Right ventricle myocardium superior (tissue), 1 donor: ENCODE measurements at places on chromosomes 4 and X.

DNA sequence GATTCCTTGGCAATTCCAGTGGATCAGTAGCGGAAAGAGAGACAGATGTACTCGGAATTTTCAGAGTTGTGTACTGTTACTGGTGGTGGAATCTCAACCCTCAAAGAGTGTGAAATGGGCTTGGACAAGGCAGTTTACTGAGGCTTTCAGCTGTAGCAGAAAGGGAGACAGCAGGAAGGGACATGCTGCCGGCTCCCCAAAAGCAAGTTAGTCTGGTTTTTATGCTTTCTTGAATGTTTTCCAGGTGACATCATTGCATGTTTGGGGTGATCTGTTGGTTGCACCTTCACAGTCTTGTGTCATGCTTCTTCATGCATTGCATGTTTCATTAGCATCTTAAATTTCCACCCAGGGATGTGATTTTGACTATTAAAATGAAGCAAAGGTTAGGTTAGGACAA is 1282.2 kb downstream of the ADGRL3 start:
- DNase-seq, result no peak

DNA sequence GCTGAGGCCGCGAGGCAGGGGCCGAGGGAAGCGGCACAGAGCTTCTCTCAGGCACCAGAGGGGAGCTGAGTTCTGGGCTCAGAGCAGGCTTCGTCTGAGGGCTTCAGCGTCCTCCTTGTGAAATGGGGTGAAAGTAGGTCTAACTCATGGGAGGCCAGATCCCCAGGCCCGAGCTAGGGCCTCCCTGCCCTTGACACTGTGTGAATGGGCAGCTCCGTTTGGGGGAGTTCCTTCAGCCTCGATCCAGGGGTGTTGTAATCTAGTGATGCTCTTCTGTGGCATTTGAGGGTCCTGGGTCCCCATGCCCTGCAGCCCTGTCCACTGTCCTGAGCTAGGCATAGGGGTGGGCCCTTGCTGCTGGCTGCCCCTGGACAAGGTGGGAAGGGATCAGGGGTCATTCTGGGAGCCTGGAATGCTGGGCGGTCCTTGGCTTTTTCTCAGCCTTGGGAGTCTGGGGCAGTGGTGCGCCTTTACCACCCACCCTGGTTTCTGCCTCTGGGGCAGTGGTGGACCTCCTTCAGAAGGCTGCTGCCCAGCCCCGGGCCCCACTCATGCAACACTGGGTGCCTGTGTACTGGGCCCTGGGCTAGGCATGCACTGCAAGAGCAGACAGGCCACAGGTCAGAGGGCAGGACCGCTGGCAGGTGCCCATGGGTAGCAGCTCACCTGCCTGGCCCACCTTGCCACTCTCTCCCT is 4.1 kb downstream of the SH3BP2 start:
- peak; percentile 33 for DNase-seq

GRCh38 chr4:53348046-53348445 is 17.8 kb downstream of the SCFD2 start:
- no peak for DNase-seq

- DNase-seq, result no peak
Observed at GRCh38 chrX:137032341-137032694, 1.5 kb downstream of the GPR101 start.

- no peak for DNase-seq
Observed at GRCh38 chrX:53732797-53733196, 46.3 kb upstream of the HUWE1 start.

- DNase-seq, result no peak
Observed at GRCh38 chr4:95086551-95086950, 328.8 kb downstream of the BMPR1B start.

- no peak for DNase-seq
Observed at GRCh38 chr4:158826882-158827281, 58.1 kb downstream of the FNIP2 start.

GRCh38 chrX:40012039-40012867 is 85.5 kb downstream of the BCOR start:
- no peak for DNase-seq

DNA sequence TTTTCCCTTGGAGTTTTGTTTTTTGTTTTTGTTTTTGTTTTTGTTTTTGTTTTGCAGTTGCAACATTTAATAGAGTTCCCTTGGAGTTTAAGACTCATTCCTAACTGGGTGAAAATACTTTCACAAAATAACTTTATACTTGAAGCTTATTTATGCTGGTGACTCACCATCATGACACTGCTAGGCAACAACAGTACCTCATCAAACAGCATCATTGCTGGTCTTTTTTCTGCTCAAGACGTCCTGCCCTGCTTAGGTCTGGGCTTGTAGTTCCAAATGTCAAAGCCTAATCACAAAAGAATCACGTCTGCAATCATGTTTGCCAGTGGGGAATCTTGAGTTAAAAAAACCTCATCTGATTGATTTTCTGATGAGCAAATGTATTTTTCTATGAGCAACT is 105.7 kb upstream of the PRPS2 start:
- no peak for DNase-seq

DNA sequence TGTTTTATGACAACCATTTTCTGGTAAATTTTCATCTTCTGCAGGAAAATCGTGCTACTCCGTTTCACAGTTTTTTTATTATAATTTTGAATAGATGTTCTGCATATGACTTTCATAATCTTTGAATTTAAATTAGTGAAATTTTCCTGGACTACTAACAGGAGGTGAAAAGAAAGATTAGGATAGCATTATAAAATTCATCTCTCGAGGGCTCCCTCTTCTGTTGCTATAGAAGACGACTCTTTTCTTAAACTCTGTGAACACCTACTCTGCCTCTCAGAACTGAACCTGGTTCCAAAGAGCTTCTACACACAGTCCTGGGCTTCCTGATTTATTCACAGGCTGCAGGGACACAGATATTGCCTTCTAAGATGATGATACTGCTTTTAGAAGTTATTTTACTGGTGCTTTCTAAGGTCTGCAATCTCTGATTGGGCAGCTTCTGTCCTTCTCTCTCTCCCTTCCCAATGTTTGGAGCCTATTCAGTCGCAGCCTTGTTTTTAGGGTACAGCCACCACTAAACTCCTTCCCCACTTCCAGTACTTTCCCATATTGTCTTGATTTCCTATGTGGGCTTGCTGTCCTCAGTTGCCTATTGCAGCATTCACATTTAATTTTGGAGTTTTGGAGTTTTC is 10.1 kb upstream of the SAP30 start:
- no peak for DNase-seq

- no peak for DNase-seq
Observed at GRCh38 chr4:23034731-23035130, 342.0 kb downstream of the GBA3 start.

GRCh38 chr4:174749091-174749490 is 80.0 kb downstream of the GLRA3 start:
- DNase-seq, result no peak

- no peak for DNase-seq
Observed at GRCh38 chr4:48042979-48043461, 26.4 kb downstream of the NIPAL1 start.

GRCh38 chr4:34181311-34181841 is 2062.9 kb downstream of the ARAP2 start:
- DNase-seq, result no peak

DNA sequence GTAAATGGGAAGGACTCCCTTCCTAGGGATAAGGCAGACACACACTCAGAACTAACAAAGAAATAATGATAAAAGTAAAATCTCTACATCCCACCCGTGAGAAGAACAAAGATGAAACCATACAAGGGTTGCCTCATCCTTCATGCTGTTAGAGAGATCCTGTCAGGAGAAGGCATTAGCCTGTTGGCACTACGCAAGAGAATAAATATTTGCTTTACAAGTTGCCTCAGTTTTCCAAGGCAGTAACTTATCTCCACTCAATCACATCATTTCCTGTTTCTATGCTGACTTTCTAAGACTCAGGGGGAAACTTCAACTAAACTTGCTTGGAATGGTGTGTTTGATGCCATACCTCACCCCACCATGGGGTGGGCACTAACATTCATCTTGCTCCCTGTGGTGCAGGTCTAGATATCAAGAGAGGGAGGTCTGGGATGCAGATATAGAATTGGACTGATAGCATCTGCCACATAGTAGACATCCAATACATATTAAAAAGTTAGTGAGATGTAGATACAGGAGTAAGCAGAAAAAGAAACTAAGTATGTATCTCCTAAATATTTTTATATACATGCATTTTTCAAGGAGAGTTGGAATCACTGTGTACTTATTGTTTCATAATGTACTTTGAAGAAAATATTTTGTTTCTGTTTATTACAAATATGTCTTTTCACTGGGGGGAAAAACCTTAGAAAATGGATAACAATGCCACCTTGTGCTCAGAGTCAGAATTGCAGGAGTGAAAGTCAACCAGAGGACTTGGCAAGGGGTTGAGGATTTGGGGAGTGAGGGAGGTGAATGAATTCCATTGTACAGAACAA is 57.2 kb upstream of the BEX4 start:
- DNase-seq, result no peak
